ENCODE measurements at places on chromosomes 1 and 21.
A peak's percentile ranks its signal among the peaks of the same experiment; 100 is the strongest.

DNA sequence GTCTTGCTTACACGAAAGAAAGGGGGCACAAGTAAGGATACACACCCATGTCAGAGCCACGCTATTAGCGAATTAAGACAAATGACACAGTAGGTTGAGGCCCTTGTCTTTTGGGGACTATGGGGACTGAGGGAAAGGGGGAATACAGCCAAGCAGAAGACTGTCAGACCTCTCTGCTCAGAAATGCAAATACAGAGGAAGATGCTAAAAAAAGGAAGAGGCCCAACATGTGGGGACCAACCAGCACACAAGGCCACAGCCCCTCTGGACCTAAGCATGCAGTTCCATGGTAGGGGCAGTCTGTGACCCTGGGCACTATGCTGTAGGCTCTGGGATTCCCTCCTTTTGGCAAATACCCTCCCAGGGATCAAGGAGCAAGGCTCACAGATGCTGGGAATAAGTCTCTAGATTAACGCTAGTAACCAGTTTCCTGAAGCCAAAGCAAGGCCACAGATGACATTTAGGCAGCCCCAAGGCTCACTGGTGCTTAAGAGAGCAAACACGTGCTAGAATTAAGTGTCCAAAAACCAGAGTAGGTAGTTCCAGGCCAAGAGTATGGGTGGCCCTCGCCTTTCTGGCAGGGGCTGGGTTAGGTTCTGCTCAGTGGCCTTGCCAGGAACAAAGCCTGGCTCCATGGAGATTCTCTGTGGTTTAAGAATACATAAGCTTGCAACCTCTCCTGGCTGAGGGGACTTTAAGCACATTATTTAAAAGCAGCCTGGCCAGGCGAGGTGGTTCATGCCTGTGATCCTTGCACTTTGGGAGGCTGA, 38.2 kb downstream of the RABIF start:
- DNase-seq: no peak

GRCh38 chr1:145871994-145872924, 13.4 kb upstream of the PIAS3 start:
- peak; percentile 55 for DNase-seq

DNA sequence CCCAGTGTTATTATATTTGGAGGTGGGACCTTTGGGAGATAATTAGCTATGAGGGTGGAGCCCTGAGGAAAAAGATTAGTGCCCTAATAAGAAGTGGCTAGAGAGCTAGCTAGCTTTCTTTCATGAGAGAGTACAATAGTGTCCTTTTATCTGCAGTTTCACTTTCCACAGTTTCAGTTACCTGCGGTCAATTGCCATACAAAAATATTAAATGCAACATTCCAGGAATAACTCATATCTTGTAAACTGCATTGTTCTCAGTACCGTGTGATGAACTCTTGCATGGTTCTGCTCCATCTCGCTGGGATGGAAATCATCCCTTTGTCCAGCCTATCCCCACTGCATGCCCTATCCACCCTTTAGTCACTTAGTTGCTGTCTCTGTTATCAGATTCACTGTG, 201.6 kb downstream of the RWDD3 start:
- no peak for DNase-seq

- DNase-seq: no peak
Measured at GRCh38 chr1:81435175-81435574, 365.6 kb upstream of the ADGRL2 start.

- DNase-seq: no peak
Measured at GRCh38 chr1:10620776-10621175, 146.0 kb downstream of the PEX14 start.

DNA sequence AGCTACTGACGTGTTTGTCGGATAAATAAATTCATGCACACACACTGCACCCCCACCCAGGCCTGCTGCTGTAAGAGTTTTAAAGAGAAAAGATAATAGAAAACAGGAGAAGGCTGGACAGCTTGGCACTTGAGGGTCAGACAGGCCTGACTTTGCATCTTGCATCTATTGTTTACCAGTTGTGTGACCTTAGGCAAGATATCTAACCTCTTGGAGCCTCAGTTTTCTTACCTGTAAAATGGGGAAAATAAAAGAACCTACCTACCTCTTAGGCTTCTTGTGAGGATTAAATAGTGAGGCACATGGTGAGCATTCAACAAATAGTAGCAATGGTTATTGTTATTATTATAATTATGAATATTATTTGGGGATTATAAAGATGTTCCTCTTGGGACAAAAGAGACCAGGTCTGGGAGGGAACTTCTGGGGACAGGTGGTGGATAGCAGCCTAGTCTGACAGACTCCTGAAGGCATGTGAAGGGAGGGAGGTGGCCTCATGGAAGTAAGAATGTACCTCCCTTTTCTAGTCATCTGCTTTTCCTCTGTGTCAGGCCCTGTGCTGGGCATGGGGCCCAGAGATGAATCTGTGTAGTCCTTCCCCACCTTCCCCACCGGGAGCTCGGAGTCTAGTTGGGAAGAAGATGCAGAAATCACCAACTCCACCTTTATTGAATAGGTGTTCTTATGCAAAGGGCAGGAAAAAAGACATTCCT, 18.3 kb upstream of the EPB41 start:
- DNase-seq: peak; percentile 21

DNA sequence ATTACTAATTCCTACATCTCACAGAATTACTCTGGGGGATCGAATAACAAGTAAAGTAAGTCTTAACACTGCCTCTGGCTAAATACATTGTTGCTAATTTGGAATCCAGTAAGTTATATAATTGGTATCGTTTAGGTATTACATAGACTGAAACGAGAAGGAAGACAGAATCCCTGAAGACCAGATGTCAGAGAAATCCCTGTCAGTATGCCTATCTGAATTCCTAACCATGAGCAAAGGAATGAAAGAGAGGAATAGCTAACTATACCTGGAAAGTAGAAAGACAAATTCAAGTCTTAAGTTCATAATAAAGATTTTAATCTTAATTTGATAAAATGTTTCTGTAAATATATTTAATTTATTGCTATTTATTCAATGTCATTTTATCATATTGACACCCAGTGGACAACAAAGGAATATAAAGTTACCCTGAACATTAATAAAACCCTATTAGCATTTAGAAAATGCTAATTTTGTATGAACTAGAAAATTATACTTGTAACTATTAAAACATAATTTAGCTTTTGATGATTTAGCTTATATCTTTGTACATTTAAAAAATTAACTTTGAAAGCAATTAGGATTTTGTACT, 11.4 kb downstream of the DEPDC1 start:
- DNase-seq: no peak

GRCh38 chr1:234730475-234730769, 120.4 kb upstream of the IRF2BP2 start:
- DNase-seq: no peak

GRCh38 chr1:69940231-69940630, 265.1 kb downstream of the LRRC40 start:
- DNase-seq: no peak

DNA sequence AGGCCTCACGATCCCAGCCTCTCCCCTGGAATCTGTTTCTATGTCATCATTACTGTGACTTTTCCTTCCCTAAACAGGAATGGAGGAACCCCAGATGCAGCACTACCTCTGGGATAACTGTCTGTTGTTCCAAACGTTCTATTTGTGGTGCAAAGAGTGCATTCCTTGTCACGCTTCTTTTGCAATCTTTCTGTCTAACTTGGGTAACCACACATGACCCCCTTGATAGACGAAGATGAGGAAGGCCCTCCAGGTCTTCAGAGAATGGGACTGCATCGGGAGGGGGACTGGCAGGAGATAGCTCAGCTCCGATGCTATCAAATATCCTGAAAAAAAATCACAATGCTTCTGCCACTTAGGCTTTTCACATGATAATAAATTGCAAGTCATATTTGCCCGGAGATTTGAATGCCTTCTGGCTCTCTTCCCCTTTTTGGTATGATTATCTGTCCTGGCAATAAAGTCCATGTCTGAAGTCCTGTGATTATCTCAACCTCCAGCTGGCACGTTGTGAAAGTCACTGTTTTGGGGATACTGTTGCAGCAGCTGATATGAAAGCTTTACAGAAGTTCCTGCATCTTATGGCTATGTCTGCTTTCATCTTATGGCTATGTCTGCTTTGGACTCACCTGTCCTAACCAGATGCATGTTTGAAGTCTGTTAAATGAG, 148.7 kb upstream of the LMO4 start:
- no peak for DNase-seq

DNA sequence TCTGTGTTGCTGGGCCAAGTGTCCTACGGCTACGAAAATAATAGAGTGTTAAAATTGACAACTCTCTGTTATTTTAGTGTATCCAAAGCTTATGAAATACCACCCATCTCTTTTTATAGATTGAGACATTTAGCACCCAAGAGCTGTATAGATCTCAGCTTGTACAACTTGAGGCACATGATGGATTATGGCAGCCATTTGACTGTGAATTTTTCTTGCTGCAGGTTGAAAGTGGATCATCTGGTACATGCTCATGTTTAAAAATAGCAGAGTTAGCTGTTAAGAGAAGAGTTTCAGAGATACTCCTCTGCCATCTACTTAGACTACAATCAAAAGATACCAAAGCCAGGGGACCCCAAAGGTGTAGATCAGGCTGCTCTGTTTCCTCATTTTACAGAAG, 49.3 kb upstream of the FAM3B start:
- no peak for DNase-seq

- DNase-seq: no peak
Measured at GRCh38 chr1:4973341-4973740, 318.9 kb downstream of the AJAP1 start.

DNA sequence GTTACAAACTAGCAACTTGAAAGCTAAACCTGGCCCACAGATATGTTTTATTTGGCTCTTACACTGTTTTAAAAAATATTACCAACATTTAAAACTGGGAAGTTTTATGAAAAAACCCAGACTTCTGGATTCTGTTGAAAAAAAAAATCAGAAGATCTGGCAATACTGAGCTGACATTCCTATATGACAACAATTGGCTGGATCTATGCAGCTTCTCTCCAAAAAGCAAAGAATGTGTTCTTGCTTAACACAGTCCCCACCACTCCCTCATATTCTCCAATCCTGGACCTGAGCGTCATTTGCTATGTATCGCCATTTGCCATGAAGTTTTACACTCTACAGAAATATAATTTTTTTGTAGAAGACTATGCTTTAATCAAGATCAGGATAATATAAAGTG, 859.6 kb downstream of the LTN1 start:
- DNase-seq: peak; percentile 51

DNA sequence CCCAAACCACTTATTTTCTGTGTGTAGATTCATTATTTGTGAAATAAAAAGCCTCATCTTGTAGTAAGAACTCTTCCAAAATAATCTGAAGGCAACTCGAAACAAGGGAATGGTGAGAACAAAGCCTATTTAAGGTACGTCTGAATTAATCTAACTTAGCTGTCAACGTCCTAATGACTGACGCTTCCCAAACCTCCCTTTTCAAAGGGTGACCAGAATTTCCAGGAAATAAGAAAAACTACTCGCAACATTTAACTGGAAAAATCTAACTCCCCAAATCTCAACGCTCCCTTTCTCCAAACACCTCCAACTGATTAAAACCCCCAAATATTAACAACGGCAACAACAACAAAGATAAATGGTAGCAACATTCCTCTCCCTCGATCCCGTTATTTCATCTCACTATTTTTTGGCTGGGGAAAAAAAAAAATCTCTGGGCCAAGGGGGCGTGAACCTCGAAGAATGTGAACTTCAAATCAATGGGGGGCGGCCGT, 693 bp downstream of the SRSF10 start:
- DNase-seq: no peak

- DNase-seq: peak; percentile 18
Measured at GRCh38 chr1:71885171-71885570, 397.2 kb downstream of the NEGR1 start.

GRCh38 chr1:67166196-67166595, at the start of gene IL23R:
IL23R (plus strand) TSS chr1:67166454; CDS start chr1:67168121, 1,667 bp downstream.
- DNase-seq: no peak

DNA sequence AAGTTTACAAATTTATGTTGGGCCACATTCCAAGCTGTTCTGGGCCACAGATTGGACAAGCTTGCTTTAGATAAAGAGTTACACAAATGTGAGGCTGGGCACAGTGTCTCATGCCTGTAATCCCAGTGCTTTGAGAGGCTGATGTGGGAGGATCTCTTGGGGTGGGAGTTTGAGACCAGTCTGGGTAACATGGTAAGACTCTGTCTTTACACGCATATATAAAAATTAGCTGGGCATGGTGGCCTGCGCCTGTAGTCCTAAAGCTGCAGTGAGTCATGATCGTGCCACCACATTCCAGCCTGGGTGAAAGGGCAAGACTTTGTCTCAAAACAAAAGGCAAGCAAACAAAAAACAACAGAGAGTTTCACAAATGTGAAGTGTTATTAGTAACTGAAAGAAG, 5.9 kb upstream of the VCAM1 start:
- no peak for DNase-seq

- no peak for DNase-seq
Measured at GRCh38 chr1:115142616-115143015, 53.3 kb upstream of the TSPAN2 start.

GRCh38 chr1:13556224-13556764, 27.3 kb upstream of the PDPN start:
- no peak for DNase-seq

GRCh38 chr1:207578796-207579435, 66.0 kb upstream of the CR1L start:
- no peak for DNase-seq

GRCh38 chr1:175628548-175629317, 114.7 kb downstream of the TNR start:
- no peak for DNase-seq

DNA sequence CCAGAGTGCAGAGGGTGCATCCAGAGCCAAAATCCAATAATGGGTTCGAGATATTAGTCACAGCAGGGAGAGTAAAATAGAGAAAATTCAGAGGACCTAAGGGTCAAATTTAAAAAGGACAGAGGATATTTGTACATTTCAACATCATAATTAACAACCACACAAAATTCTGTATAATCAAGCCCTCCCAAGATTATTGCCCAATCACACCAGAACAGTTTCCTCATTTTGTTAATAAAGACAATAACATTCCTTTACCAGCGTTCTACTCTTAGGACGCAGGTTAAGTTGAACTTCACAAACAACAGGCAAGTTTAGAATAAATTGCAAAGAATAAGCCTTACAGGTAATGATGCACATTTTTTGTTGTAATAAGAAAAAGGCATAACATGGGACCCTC, 462.8 kb downstream of the PTPRC start:
- DNase-seq: no peak

GRCh38 chr1:80036690-80037432, 1030.3 kb upstream of the ADGRL4 start:
- no peak for DNase-seq

- no peak for DNase-seq
Measured at GRCh38 chr1:38241594-38242334, 195.2 kb upstream of the POU3F1 start.

GRCh38 chr1:100528871-100529270, 9.1 kb upstream of the GPR88 start:
- peak; percentile 67 for DNase-seq

DNA sequence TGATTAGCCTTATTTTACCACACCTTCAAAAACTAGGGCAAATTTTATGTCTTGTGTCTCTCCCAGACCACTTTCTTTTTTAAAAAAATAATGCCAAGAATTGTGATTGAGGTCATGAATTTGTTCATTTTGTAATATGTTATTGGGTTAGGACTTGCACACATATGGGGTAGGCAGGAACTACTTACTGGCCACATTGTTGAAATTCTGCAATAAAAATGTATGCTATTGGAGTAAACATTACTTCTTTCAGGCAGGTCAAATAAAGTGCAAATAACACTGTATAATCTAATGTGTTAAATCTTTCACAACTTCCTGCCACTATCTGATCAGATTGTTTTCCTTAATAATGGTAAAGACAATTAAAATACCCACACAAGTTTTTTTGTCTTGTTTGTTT, 166.6 kb upstream of the COL11A1 start:
- peak; percentile 45 for DNase-seq
